ENCODE measurements at places on chromosomes 4 and X. TPM values are rescaled to one million over a fixed set of nuclear protein-coding genes. Genes with fewer than 3 reads are reported as not detected.

Gene TRMT44
- 22.8 TPM for total RNA-seq

Gene KDR
- total RNA-seq = 48.2 TPM

Gene ZNF732
- 13.4 TPM for total RNA-seq

Gene EXOC1L
- total RNA-seq = not detected

Gene RBBP7
- 239 TPM for total RNA-seq

Gene ARHGAP24
- 0.37 TPM for total RNA-seq

Gene VCX2
- total RNA-seq = not detected

Gene SMIM31
- not detected for total RNA-seq

Gene EDNRA
- total RNA-seq = 0.75 TPM

Gene GLUD2
- total RNA-seq = 0.99 TPM

Gene RGN
- total RNA-seq = not detected

Gene OTC
- not detected for total RNA-seq

Gene TMSB15B
- 11.1 TPM for total RNA-seq

Gene ENOX2
- 16.8 TPM for total RNA-seq

Gene INTU
- 10.7 TPM for total RNA-seq

- H3K4me3 ChIP-seq = no peak overlapping the region
- H3K4me1 ChIP-seq = no peaks in the 10 kb centered on the region
- no peaks in the 10 kb centered on the region for H3K27me3 ChIP-seq
- no peak overlapping the region for H3K27ac ChIP-seq
Observed at GRCh38 chrX:35858906-35859305, 60.6 kb upstream of the CFAP47 start.

DNA sequence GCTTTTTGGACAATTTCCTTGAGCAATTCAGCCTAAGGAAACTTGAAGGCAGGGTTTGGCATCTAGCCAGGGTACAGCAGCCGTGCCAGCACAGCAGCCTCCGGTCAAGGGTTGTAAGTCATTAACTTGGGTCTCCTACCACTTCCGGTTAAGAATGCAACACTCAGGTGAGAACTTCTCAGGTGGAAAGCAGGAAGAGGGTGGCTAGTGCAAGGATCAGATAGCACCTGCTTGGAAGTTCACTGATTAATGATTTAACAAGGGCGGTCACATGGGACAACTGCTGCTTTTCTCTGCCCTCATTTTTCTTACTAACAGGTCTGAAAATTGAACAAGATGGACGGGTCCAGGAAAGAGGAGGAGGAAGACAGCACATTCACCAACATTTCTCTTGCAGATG lies 30.1 kb upstream of the SCOC start:
- H3K4me3 ChIP-seq = no peak overlapping the region
- no peak for DNase-seq
- H3K36me3 ChIP-seq = no peaks in the 10 kb centered on the region
- peaks cover 10% of the 10 kb centered on the region for H3K4me1 ChIP-seq

GRCh38 chr4:183335369-183335940 lies 13.2 kb upstream of the CLDN24 start:
- H3K4me3 ChIP-seq = no peak overlapping the region
- H3K27me3 ChIP-seq = no peaks in the 10 kb centered on the region
- no peak for DNase-seq
- H3K4me1 ChIP-seq = no peaks in the 10 kb centered on the region
- H3K27ac ChIP-seq = no peak overlapping the region
- H3K36me3 ChIP-seq = no peaks in the 10 kb centered on the region

GRCh38 chr4:8383451-8384160 lies 56.9 kb downstream of the ACOX3 start:
- H3K4me1 ChIP-seq = 0 out of 2 replicates have a peak, but pooled peaks cover 2% of the 10 kb centered on the region
- no peaks in the 10 kb centered on the region for H3K27me3 ChIP-seq
- no peak overlapping the region for H3K4me3 ChIP-seq

DNA sequence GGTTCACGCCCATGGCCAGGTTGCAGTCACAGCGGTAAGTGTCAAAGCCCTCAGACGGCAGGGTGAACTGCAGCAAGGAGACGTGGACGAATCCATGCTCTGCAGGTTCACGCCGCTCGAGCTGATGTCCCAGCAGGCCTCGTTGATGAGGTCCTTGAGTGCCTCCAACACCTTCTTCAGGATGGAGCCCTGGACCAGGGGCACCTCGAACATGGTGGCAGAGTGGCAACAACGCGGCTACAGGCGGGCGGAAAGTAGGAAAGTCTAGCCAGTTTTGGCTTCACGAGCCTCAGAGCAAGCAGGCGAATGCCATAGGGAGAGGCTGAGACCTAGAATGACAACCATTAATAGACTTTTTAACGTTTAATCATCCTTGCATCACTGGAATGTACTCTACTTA lies 485.9 kb downstream of the ZNF674 start:
- H3K27me3 ChIP-seq = no peaks in the 10 kb centered on the region
- H3K4me3 ChIP-seq = no peak overlapping the region
- DNase-seq = no peak
- H3K36me3 ChIP-seq = peaks cover 17% of the 10 kb centered on the region
- no peak overlapping the region for H3K27ac ChIP-seq

- H3K4me3 ChIP-seq = no peak overlapping the region
- peaks cover 2% of the 10 kb centered on the region for H3K4me1 ChIP-seq
Observed at GRCh38 chrX:56766554-56767347, 37.7 kb downstream of the NBDY start.

DNA sequence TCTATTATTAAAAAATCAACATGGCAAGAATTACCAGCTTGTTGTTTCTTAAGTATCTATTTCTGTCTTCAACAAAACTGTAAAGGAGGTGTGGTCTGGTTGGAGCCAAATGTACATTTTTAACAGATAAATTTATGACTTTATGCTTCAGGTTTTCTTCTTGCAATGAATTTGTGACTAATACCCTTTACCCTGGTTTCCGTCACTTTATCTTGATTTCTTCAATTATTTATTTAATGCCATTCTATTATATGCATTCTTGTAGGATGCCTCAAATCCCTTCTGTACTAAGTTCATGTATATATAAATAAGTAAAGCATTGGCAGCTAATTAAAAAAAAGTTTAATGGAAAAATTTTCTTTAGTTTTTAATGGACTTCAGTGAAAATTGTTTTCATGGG lies 41.5 kb upstream of the ANXA3 start:
- no peaks in the 10 kb centered on the region for H3K27me3 ChIP-seq
- H3K4me1 ChIP-seq = no peaks in the 10 kb centered on the region
- no peak overlapping the region for H3K27ac ChIP-seq
- DNase-seq = no peak

- no peaks in the 10 kb centered on the region for H3K4me1 ChIP-seq
- DNase-seq = no peak
- H3K27ac ChIP-seq = no peak overlapping the region
- H3K4me3 ChIP-seq = no peak overlapping the region
- H3K36me3 ChIP-seq = no peaks in the 10 kb centered on the region
Observed at GRCh38 chr4:149741186-149741831, 74.3 kb downstream of the IQCM start.

DNA sequence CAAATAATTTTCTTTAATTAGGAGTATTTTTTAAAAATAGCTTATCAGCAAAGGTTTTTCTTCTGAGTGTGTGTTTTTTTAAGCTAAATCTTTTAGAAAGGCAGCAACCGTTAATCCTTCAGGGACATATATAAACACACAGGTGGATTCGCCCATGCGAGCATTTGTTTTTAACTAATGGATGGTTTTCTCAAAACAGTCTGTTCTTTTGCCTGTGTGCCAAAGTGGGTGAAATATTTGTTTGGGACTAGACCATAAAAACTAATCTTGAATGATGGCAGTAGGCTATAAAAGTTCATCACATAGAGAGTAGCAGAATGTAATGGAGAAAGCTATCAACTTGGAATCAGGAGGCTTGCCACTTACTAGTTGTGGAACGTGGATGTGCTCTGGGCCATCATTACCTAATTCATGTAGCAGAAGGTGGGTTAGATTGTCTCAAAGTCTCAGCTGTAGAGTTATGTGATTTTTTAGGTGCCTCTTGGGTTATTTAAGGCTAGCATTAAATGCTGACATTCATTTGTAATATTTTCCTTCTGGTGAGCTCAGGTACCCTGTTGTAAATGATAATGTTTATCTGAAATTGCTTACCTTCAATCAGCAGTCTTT lies 7.4 kb upstream of the TAPT1 start:
- no peaks in the 10 kb centered on the region for H3K36me3 ChIP-seq
- no peak for DNase-seq
- H3K27me3 ChIP-seq = no peaks in the 10 kb centered on the region

DNA sequence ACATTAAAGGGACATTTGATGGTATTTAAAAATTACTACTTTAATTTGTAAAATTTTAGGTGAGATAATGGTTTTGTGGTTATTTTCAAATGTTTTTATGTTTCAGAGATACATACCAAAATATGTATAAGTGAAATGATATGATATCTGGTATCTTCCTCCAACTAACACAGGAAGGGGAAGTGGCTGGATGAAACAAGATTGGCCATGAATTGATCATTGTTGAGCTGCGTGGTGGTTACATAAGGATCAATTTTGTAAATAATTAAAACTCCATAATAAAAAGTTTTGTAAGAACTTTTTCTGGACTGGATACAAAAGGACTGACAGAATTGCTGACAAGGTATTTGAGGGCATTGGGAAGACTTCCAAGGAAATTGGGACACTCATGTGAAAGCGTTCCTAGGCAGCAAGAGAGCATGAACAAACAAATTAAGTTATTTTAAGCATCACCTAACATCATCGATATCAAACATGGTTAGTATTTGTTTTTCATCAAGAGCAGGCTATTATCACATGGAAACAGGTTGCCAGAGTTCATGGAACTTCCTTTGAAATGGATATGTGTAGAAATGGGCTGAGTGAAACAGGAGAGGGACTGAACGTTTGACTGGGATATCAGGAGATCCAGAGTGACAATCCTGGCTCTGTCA lies 4.4 kb upstream of the PGM2 start:
- no peak overlapping the region for H3K27ac ChIP-seq

DNA sequence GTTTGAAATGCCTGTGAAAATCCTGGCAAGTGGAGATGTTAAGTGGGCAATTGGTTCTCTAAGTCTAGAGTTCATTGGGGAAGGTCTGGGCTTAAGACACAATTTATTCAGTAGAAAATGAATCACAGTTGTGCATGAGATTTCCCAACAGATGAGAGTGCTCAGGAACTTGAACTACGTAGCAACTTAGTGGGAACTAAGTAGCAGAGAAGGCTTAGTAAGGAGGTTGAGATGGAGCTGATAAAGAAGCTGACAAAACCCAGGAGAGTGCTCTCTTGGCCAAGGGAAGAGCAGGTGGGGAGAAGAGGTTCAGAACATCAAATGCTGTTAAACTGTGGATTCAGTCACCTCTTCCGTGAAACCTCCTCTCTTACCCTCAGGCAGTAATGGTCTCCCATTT lies 33.0 kb downstream of the AFF1 start:
- no peaks in the 10 kb centered on the region for H3K27me3 ChIP-seq
- no peak overlapping the region for H3K4me3 ChIP-seq
- no peaks in the 10 kb centered on the region for H3K36me3 ChIP-seq
- peaks cover 22% of the 10 kb centered on the region for H3K4me1 ChIP-seq
- no peak overlapping the region for H3K27ac ChIP-seq
- DNase-seq = no peak

GRCh38 chrX:24482823-24483415 lies 17.8 kb downstream of the PDK3 start:
- H3K27me3 ChIP-seq = no peaks in the 10 kb centered on the region
- H3K36me3 ChIP-seq = peaks cover 7% of the 10 kb centered on the region
- no peak overlapping the region for H3K27ac ChIP-seq
- no peak for DNase-seq

DNA sequence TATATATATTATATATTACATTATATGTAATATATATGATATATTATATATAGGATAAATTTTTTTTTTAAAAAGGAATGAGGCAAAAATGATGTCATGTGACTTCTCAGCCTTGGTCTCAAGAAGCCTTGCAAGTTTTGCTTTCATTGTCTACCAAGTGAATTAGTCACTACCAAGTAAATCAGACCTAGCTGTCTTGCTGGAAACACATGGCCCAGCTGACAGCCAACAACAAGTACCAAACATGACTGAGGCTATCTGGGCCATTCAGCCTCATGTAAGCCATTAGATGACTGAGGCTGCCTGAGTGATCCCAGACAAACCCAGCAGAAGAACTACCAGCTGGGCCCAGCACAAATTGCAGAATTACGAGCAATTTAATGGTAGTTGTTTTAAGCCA lies 44.9 kb downstream of the HAND2 start:
- no peaks in the 10 kb centered on the region for H3K36me3 ChIP-seq
- H3K27ac ChIP-seq = no peak overlapping the region
- no peaks in the 10 kb centered on the region for H3K27me3 ChIP-seq
- DNase-seq = no peak

DNA sequence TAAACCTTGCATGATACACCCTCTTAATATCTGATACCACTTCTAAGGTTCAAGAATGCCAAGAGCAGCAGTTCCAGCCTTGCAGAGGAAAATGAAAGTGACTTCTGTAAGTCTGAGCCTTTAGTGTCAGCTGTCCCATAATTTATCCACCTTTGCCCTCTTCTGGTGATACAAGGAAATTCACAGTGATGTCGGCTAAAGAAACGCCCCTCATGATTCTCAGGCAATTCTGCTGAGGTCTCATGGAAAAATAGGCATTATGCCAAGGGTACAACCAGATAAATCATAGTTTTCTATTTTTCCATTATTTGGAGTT lies 172.2 kb upstream of the CXCL13 start:
- H3K27ac ChIP-seq = no peak overlapping the region
- H3K4me1 ChIP-seq = no peaks in the 10 kb centered on the region
- no peaks in the 10 kb centered on the region for H3K36me3 ChIP-seq
- DNase-seq = peak; percentile 39
- H3K27me3 ChIP-seq = no peaks in the 10 kb centered on the region

DNA sequence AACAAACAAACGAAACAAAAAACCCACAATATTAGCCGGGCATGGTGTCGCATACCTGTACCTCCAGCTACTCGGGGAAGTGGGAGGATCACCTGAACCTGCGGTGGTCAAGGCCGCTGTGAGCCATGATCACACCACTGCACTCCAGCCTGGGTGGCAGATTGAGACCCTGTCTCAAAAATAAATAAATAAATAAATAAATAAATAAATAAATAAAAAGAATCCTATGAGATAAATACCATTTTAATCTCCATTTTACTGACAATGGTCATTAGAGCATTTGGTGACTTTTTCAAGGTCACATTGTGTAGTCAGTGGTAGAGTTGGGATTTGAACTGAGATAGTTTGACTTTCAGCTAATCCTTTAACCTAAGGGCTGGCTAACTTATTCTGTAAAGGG lies 11.4 kb downstream of the TRPC5 start:
- H3K27me3 ChIP-seq = no peaks in the 10 kb centered on the region
- H3K4me1 ChIP-seq = peaks cover 2% of the 10 kb centered on the region
- no peak overlapping the region for H3K4me3 ChIP-seq
- H3K36me3 ChIP-seq = no peaks in the 10 kb centered on the region
- DNase-seq = no peak

DNA sequence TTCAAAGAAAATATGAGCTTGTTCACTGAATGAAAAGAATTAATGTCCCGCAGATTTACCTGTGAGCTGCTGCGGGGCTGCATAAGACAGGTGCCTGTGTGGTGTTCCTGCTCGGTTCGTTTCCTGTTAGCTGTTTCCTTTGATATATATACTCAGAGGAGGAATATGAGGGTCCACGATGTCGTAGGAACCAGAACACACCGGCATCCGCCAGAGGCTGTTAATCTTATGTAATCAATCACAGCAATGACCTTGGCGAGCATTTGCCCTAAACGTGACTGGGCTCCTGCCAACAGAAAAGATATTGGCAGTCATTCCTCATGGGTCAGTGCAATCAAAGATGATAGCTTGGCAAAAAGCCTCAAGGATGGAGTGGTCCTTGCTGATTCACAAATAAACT lies 260.1 kb downstream of the EVC2 start:
- no peak overlapping the region for H3K4me3 ChIP-seq
- no peak for DNase-seq
- no peak overlapping the region for H3K27ac ChIP-seq
- no peaks in the 10 kb centered on the region for H3K36me3 ChIP-seq
- no peaks in the 10 kb centered on the region for H3K27me3 ChIP-seq

GRCh38 chr4:148254621-148255343 lies 187.4 kb downstream of the NR3C2 start:
- no peaks in the 10 kb centered on the region for H3K27me3 ChIP-seq
- H3K27ac ChIP-seq = no peak overlapping the region
- H3K4me3 ChIP-seq = no peak overlapping the region
- H3K36me3 ChIP-seq = no peaks in the 10 kb centered on the region
- DNase-seq = no peak
- H3K4me1 ChIP-seq = peaks cover under 1% of the 10 kb centered on the region

All from H9 (cell line).